ENCODE measurements at places on chromosomes 3 and 15. TPM values are rescaled to one million over a fixed set of nuclear protein-coding genes. Genes with fewer than 3 reads are reported as not detected.

DNA sequence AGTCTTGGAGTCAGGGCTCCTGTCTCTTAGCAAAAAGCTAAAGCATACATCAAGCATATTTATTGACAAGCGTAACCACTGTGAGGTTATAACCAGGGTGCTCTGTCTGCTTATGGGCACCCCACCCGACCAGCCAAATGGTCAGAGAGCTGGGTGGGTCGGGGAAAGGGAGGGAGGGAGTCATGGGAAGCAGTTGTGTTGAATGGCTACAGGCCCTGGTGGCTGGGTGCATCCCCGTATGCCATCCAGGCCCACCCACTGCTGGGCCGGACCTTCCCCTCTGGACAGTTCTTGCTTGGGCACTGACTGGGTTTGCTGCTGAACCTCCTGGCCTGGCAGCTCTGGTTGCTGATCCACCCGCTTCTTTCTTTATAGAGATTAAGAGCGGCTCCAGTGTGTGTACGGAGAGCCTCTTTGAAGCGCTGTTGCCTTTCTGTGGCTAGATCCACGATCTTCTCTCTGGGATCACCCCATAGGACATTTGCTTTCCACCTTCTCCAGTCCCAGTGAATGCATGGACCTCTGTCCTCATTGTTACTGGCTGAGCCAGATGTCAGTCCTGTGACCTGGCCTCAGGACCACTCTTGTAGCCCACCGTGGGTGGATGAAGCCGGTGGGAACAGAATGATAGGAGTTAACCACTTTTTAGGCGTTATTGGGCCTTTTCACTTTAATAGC lies 59.6 kb downstream of the SMAD3 start:
- DNase-seq, result no peak

GRCh38 chr3:151443583-151443982 lies 17.3 kb downstream of the IGSF10 start:
- DNase-seq, result no peak

DNA sequence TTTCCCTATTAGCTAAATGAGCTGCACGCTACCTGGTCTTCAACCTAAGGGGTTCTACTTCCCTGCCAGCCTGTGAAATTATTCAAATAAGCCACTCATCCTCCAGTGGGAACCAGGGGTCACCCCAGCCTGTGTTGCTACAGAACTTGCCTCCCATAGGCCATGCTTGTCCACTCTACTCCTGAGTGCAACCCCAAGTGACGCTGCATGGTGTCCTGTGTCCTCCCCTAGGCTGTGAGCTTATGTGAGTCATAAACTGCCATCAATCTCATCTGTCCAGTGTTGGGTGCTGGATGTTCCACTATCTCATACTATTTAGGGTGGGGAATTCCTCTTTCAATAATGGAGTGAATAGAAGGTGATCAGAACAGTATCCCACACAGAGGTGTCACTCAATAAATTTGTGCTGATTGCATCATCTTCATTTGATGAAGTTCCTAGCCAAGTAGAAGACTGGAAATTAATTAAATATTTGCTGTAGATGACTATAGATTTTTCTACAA lies 49.8 kb upstream of the SSR3 start:
- no peak for DNase-seq

- no peak for DNase-seq
Observed at GRCh38 chr3:129195731-129196256, 12.1 kb upstream of the CNBP start.

GRCh38 chr15:87706001-87706400 lies 550.5 kb downstream of the NTRK3 start:
- DNase-seq, result no peak

GRCh38 chr15:70023064-70023768 lies 74.5 kb downstream of the TLE3 start:
- DNase-seq, result no peak

- no peak for DNase-seq
Observed at GRCh38 chr3:15052335-15053242, 12.5 kb downstream of the MRPS25 start.

DNA sequence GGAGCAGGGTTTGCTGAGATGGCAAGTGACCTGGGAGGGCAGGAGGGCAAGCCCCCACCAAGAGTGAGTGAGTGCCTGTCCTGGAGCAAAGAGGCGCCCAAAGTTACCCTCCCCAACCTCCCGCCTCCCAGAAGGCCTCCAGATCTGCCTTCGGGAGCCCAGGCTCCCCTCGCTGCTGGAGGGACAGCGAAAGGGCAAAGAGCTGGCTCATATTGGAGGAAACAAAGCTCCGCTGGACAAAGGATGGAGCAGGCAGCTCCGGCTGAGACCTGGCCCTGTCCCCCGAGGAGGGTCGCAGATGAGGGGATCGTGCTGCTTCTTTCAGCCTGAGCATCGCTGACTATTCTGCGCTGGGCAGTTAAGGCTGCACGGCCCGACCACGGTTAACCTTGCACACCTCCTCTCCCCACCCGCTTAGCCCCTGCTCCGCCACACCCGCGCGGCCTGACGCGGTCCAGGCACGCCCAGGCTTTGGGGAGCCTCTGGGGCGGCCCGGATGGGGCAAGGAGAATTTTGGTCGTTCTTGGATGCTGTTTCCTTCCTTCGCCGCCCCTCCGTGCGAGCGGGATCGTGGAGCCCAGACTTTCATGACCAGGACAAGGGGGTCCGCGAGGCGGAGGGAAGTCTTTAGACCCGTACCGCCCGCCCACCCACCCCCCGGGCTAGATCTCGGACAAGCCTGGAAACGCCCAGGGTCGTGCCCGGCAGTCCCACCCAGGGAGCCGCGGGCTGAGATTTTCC lies 651 bp downstream of the PLCD1 start:
- no peak for DNase-seq

DNA sequence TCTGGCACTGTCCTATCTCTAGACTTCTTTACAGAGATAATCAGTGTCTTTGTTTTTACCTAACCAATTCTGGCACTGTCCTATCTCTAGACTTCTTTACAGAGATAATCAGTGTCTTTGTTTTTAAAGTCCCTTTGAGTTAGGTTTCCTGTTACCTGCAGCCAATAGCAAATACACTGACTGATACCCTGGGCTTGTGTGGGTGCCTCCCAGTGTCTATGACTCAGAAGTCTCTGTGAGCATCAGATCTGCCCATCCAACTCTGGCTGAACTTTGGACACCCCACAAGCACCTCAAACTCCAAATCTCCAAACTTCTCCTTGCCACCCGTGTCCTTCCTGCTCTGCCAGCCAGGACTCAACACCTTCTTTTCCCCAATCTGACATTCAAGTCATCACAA lies 30.4 kb downstream of the SLC41A3 start:
- DNase-seq, result no peak

- no peak for DNase-seq
Observed at GRCh38 chr15:90845201-90845949, 23.0 kb upstream of the FURIN start.

- no peak for DNase-seq
Observed at GRCh38 chr3:182241766-182242488, 530.2 kb downstream of the SOX2 start.

- DNase-seq, result no peak
Observed at GRCh38 chr3:37521429-37521828, 340.3 kb upstream of the CTDSPL start.

GRCh38 chr3:70914862-70915261 lies 602.4 kb upstream of the MDFIC2 start:
- DNase-seq, result no peak

- DNase-seq, result no peak
Observed at GRCh38 chr3:187640569-187641059, 29.6 kb downstream of the SST start.

GRCh38 chr15:36364377-36364776 lies 215.0 kb upstream of the CDIN1 start:
- DNase-seq, result no peak

DNA sequence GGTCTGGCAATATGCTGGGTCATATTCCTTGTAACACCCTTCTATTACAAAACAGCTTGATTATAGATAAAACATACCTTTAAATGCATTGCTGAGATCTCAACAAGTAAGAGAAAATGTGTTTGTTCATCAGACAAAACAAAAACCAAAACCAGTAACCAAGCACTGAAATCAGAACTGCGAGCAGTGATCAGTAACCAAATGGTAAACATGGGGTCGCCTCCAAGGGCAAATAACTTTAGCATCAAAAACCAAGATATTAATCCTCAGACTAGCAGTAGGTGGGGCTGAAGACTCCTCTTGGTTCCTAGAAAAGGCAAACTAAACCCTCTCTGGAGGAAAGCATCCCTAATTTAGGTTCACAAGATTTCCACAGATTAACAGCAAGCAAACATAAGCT lies 6.6 kb upstream of the HESX1 start:
- no peak for DNase-seq

ACVR2B gene
- total RNA-seq, result 7.8 TPM

SLC28A1 gene
- total RNA-seq, result not detected

CCDC32 gene
- total RNA-seq, result 35.0 TPM

GOLGA8M gene
- 1.3 TPM for total RNA-seq

GASK1A gene
- 10.0 TPM for total RNA-seq

KY gene
- 0.14 TPM for total RNA-seq

RLBP1 gene
- total RNA-seq, result not detected

XCR1 gene
- 0.29 TPM for total RNA-seq

All from mucosa of descending colon (tissue), 3 donors.